ENCODE measurements at places on chromosomes 4 and X.

DNA sequence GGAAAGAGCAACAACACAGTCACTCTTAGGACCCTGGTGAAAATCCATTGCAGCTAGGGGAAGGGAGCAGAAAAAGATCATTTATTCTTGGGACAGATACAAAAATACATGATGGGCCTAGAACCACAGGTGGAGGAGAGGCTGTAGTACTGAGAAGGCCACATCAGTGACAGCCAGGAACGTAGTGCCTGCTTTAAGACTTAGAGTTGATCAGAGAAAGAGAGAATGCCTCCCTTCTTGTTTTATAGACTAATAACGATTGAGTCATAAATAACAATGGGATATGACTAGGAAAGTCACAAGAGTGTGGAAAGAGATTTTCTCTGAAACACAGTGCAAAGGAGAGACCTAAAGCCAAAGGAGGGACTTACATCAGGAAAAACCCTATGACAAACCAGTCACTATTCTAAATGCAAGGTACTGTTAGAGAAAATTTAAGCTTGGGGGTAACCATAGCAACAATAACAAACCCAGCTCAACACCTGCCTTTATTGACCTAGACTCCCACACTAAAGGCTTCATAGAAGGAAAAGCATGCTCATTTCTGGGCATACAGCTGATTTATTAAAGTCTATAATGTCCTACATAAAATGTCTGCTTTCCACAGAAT, 1015.0 kb upstream of the GRID2 start:
- no peak for DNase-seq

GRCh38 chrX:120755066-120755846, 120.4 kb downstream of the CT47B1 start:
- DNase-seq = peak; percentile 56

GRCh38 chr4:2869659-2870058, 26.0 kb downstream of the ADD1 start:
- no peak for DNase-seq

DNA sequence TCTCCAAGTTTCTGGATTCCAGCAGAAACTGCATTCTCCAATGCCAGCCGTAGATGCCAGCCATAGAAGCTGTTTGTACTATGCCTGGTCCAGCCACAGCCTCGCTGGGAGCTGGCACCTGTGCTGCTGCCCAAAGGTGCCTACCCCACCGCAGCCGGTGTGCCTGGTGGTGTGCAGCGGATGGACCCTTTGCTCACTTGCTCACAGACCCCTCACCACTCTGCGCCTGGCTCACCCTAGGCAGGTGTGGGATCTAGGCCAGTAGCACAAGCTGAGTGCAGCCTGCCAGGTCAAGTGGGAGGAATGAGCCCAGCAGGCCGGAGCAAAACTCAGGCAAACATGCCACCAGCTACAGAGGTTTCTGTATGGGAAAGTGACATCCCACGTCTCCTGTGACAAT, 463.2 kb downstream of the ADGRL3 start:
- no peak for DNase-seq

GRCh38 chrX:11431786-11432185, 138.6 kb downstream of the AMELX start:
- no peak for DNase-seq

DNA sequence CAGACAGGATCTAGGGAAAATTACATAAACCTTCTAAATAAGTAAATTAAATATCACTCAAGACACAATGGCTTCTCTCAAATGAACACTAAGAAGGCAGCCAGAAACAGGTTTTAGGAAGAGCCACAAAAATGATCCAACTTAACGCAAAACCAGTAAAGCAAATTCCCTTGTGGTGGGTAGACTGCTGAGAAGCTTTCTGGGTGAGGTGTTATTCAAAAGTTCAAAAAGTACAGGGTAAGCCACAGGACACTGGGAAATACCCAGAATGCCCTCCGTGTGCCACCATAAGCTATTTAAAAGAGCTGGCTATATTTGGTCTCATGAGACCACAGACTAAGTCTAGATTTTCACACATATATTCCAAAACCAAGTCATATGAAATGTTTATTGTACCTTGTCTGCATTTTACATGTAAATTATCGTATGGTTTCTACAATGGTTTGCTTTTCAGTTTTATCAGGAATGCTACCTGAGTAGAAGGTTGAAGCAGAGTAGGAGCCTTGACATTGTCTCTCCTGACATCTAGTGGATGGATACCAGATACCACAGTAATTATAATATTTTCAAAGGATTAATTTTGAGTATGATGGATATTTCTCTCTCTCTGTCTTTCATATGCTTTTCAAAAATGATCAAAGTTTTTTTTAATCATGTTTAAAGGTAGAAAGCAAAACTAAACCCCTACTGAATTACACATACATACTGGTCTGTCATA, 109.3 kb upstream of the KLHL13 start:
- peak; percentile 20 for DNase-seq

DNA sequence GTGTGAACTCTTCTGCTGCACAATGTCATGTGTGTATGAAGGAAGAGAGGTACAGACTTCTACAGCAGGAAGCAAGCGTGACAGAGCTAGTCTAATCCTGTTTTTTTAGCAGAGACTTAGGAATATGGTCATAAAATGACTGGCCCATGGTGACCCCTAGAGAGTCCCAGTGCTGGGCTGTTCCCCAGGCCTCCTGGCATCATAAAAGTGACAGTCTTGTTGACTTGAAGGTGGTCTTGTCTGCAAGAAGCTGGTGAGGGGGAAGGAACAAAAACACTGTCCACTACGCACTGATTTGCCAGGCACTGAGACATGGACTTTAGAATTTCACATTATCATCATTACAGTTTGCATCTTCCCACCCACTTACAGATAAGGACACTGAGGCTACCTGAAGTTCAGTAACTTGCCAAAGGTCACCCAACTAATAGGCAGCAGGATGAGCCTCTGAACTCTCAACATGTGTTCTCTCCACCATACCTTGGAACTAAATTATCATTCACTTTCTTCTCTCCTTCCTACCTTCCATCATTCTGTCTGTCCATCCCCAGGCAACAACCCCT, 63.0 kb downstream of the HADH start:
- DNase-seq = no peak

- DNase-seq = no peak
These were observed 174.2 kb upstream of the NOCT start for GRCh38 chr4:138841343-138841742.

DNA sequence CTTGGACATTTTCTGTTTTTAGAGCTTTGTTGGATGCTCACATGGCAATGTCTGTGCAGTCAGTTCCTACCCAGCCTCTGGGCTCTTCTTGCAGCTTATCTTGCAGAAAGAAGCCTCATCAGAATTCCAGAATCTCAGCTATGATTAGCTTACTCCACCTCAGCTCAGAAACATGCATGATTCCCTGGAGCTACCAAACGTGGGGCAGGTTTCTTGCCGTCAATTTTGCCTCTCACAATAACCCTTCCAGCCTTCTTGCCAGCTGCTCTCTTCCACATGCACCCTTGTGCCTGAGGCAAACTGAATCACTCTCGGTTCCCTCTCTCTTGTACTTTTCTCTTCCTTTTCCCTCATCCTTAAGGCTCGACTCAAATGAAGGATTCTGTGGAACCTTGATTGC, 141.4 kb downstream of the PTTG2 start:
- DNase-seq = no peak

DNA sequence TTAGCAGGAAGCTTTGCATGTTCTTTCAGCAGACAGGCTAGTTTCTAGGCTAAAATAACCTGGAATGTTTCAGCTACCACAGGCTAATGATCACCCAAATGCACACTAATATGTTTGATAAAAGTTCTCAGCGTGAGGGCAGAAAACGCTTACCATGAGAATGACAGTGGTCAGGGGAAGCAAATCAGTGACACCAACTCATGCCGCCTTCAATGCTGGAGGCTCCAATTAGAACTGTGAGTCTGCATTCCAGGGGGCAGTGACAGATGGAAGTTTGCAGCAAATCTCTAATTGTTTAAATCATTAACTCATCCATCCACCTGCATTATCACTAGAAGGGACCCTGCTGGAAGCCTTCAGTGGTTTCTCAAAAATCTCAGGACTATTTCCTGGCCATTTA, 43.2 kb downstream of the ANOS1 start:
- DNase-seq = no peak

DNA sequence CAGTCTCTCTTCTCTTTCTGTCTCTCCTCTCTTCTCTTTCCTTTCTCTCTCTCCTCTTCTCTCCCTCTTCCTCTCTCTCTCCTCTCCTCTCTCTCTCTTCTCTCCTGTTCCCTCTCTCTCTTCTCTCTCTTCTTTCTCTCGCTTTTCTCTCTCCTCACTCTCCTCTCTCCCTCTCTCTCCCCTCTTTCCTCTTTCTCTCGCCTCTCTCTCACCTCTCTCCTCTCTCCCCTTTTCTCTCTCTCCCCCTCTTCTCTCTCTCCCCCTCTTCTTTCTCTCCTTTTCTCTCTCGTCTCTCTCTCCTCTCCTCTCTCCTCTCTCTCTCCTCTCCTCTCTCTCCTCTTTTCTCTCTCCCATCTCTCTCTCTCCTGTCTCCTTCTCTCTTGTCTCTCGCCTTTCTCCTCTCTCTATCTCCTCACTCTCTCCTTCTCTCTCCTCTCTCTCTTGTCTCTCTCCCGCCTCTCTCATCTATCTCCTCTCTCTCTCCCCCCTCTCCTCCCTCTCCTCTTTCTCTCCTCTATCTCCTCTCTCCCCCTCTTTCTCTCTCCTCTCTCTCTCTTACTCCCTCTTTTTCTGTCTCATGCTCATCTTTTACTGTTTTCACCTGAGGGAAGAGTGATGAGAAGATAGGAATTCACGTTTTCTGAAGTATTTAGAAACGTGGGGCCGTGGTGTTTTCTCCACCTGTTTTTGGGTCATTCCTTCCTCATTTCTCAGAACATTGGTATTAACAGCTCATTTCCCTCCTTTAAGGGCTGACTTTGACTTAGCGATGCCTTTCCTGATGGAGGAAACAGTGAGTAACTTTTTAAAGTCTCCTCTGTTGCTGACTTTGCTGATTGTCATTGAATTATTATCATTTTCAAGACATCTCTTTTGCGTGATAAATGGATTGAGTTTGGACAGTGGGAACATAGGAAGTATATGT, 80.6 kb upstream of the CD99 start:
- DNase-seq = no peak

GRCh38 chr4:142959173-142959572, 113.1 kb upstream of the INPP4B start:
- DNase-seq = no peak

- DNase-seq = no peak
These were observed at the start of gene LIMCH1 for GRCh38 chr4:41538017-41538733. LIMCH1 (plus strand) TSS chr4:41538157; CDS start chr4:41605996, 67,839 bp downstream.

DNA sequence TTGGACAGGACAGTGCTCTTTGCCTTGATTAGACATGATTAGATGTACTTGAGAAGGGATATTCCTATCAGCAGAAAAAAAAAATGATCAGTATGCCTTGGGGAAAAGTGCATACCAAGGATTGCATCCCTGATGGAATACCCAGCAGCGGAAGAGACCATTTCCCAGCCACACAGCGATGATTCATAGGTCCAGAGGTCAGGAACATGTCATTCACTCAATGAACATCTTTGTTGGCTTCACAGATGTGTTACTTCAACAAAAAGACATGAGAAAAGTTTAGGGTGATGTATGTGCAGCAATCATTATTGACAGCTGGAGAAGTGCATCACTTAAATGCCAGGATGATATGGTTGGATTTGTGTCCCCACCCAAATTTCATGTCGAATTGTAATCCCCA, 293.5 kb downstream of the ZNF674 start:
- DNase-seq = no peak

DNA sequence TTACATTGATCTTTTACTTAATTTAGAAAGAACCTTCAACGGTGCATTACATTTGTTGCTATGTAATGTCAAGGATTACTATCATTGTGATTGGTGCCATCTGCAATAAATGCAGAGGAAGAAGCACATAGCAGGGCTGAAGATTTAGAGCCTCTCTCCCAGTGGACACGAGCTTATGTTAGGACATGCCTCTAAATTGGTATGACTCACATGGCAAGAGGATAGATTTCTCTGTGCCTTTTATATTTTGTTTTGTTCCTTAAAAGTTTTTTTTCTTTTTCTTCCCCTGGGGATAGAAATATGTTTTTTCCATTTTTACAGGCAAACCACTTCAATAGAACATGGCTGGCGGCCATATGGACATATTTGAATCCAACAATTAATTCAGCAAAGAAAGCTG, 205.0 kb upstream of the HAND2 start:
- no peak for DNase-seq

DNA sequence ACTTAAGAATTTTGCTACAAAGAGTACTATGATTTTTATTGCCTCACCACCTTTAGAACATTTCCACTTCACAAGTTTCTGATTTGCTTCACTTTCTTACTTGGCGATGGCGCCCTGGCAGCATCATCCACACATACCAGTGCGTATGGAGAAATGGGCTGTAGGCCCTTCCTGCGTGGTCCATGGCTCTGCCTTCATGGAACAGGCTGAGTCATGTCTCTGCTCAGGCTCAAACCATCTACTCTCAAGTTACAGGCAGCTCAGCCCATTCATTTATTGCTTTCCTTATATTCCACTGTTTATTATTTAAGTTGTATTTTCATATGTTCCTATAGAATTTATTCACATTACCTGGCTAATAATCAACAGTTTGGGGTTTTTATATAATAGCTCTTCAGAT, 21.1 kb downstream of the CASP3 start:
- no peak for DNase-seq

All from NCI-H2227 treated with DMSO at 0.1 percent for 48 hours (cell line).